ENCODE measurements at places on chromosomes 3 and 15.

DNA sequence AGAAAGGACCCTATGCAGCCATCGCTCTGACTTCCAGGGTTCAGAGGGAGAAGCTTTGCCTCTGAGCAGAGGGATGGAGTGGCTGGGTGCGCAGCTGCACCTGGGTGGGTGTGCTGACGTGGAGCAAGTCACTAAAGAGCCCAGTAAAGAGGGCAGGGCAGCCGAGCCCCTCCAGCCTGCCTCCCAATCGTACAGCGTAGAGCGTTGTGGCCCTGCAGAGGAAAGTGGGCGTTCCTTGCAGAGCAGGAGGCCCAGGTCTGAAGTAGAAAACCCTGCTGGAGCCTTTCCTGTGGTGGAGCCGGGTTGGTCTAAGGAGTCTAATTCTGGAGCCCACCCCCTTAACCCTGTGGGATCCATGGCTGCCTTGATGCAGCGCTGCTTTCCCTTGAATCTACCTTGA, 61.0 kb downstream of the ABTB1 start:
- no peak for DNase-seq

- DNase-seq: no peak
Observed at GRCh38 chr3:108134555-108134880, 43.7 kb upstream of the CD47 start.

- no peak for DNase-seq
Observed at GRCh38 chr3:54122324-54123002, at the start of gene CACNA2D3. TSS of gene CACNA2D3 (plus strand) at chr3:54122552.

GRCh38 chr3:72887705-72888545, at the start of gene GXYLT2:
TSS of gene GXYLT2 (plus strand) at chr3:72888046. CDS start at chr3:72888234, 188 bp downstream.
- DNase-seq: no peak

- peak; percentile 27 for DNase-seq
Observed at GRCh38 chr3:10248984-10249748, 907 bp downstream of the TATDN2 start.

DNA sequence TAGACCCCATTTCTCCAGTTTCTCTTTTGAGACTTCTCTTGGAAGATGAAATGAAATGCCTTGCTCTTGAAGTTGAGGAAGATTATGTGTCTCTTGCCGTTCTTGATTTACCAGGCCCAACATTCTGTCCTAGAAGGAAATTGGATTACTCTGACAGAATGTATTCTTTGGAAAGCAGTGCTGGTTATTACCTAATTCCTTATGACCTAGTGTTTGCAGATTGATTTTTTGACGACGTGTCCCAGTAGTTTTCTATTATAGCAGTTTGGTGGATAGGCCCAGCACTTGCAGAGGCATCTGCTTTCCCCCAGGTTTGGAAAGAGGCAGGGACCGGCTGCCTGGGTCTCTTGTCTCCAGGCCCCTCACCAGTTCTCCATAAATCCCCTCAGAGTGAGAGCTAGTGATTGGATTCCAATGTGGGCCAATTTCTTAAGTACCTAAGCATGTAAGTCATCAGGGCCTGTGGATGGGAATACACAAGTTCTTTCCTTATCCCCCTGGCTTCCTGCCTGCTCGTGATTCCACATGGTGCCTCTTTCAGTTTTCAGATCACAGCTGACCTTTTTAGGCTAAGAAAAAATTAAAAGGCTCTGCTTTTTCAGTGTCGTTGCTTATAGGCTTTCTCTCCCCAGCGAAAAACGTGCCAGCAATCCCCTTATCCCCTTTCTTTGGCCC, 50.2 kb downstream of the EPHB3 start:
- no peak for DNase-seq

GRCh38 chr3:126205717-126206655, 25.6 kb upstream of the ALDH1L1 start:
- no peak for DNase-seq

DNA sequence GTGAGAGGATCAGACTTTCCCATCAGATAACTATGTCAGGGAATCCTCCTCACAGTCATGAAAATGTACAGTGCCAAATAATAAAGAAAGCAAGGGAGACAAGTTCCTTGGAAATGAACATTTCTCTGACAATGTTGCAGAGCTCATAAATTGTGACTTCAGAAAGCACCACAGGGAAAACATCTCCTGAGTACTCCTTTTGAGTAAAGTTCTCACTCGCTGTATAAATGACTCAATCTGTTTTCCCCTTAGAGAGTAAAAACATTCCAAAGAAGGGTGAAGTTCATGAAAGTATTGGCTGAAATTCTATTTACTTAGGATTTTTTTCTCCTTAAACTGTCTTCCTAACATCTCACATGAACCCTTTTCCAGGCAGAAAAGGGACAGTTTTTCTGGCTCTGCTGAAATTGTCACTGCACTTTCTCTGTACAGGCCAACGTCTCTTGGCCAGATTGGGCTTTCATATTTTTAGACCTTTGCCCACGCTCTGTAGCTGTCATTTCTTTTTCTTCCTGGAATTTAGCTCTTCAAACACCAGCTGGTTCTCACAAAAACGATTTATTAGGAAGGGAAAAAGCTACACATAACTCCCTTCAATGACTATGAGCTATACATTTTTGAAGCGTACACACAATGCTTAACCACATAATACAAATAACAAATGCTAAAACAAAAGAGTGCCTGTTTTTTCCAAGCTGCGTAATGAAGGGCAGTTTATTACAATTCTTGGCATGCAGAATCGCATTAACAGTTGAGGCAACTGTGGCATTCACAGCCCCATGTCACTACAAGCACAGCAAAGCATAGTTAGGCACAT, 216.1 kb downstream of the ATP8B4 start:
- DNase-seq: no peak

DNA sequence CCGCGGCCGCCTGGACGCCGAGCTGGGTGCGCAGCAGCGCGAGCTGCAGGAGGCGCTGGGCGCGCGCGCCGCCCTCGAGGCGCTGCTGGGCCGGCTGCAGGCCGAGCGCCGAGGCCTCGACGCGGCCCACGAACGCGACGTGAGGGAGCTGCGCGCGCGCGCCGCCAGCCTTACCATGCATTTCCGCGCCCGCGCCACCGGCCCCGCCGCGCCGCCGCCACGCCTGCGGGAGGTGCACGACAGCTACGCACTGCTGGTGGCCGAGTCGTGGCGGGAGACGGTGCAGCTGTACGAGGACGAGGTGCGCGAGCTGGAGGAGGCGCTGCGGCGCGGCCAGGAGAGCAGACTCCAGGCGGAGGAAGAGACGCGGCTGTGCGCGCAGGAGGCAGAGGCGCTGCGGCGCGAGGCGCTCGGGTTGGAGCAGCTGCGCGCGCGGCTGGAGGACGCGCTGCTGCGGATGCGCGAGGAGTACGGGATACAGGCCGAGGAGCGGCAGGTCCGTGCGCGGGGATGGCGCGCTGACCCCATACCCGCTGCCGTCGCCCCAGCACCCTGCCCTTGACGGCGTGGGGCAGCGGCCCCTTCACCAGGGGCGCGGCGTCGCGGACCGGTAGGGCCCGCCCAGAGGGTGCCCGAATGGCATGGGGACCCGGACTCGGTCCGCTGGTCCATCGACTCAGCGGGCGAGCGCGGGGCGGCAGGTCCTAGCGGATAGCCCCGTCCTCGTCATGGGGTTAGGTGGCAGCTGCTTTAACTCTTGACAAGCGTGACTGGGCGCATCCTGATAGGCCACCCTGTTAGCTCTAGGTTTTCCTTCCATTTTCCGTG, 848 bp downstream of the SYNM start:
- no peak for DNase-seq

DNA sequence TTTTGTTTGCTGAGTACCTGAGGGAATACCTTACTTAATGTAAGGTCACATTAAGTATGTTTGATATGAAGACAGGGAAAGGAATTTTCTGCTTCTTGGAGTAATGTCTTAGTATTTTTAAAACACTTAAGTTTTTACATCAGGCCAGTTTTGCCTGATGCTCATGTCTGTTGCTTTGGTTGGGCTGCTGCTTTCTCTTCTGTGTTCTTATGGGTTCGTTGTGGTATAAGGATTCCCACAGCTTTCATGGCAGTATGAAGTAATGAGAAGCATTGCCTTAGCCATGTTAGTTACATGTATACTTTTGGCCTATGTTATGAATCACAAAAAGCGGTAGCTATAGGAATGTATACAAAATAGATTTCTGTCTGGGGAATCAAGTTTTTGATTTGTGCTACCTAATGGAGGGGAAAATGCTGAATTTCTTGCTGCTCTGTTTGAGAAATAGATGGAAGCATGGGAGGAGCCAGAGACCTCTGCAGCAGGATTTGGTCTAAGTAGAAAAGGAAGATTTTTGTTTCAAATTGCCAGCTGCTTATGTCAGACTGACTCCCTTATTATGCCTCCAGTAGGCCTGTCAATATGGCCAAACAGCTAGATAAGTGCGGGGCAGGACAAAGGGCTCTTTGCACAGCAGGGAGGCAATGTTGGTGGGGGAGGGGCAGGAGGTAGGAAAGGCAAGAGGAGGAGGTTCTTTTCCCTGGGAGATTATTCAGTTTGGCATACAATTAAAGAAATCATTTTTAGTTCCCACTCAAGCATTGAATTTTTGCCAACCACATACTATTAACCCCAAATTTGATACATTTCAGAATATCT, 5.2 kb downstream of the SETD5 start:
- no peak for DNase-seq

DNA sequence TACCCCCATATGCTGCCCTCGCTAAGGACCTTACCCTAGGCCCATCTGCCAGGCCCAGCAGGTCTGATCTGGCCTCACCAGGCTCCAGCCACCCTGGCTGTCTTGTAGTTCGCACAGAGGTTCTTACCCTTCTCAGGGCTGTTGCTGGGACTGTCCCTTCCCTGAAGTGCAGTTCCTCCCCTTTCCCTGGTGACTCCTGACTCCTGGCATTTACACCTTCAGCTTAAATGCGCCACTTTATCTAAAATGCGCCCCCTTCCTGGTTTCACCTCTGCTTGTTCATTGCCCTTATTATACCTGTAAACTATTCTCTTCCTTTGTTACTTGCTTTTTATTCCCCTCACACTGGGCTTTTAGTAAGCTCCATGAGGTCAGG, 835 bp upstream of the TTLL3 start:
- DNase-seq: no peak

DNA sequence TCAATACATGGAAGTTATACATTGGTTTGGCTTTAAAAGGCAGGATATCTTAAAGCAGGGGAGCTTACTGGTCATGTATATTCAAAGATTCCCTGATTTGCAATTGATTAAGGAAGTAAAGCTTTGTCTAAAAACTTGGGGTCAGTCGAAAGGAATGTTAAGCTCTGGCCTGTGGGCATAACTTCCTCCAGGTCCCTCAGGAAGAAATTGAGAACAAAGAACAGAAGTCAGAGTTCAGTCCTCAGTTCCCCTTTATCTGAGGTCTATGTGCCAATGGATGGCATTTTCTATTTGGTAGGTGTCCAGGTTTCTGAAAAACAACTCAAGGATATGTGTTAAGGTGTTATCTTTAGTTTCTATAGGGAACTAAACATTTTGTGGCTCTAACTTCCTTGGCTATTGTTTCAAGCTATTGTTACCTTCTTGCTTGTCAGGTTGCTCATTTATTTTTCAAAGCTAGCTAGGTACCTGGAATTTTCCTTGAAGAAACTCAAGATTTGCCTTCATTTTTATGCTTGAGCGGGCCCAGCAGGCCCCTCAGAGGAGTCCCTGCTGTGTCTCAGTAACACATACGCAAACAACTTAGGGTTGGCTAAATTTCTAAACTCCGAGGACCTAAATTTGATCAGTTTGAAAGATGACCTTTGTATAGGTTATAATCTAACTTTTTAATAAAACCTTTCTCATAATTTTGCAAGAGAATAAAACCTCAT, 135.0 kb upstream of the UBE2E2 start:
- DNase-seq: no peak

GRCh38 chr15:29451201-29451781, 181.7 kb upstream of the NSMCE3 start:
- no peak for DNase-seq

DNA sequence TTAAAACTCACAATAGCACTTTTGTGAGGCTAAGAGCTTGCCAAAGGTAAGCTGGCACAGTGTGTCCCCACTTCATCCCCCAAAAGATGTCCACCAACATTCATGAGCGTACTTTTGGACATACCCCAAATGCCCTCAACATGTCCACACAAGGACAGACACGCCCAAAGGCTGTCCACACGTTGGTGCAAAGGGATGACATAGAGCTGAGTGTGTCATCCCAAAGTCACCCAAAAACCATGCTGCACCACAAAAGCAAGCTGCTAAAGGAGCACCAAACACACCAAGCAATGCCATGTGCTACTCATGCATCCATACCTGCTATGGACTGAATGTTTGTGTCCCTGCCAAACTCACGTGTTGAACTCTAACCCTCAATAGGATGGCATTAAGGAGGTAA, 57.9 kb downstream of the KLF13 start:
- DNase-seq: no peak

- no peak for DNase-seq
Observed at GRCh38 chr3:5251196-5251583, 63.7 kb downstream of the EDEM1 start.

- DNase-seq: no peak
Observed at GRCh38 chr15:29043736-29044502, 158.1 kb downstream of the APBA2 start.

DNA sequence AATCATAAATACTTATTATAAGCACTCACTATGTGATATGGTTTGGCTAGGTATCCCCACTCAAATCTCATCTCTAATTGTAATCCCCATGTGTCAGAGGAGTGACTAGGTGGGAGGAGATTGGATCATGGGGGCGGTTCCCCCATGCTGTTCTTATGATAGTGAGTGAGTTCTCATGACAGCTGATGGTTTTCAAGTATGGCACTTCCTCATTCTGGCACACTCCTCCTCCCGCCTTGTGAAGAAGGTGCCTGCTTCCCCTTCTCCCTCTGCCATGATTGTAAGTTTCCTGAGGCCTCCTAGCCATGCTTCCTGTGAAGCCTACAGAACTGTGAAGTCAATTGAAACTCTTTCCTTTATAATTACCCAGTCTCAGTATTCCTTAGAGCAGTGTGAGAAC, 53.3 kb upstream of the CHMP2B start:
- DNase-seq: no peak

GRCh38 chr3:176687754-176688153, 509.5 kb downstream of the TBL1XR1 start:
- DNase-seq: no peak

GRCh38 chr3:19960696-19961095, 13.8 kb downstream of the RAB5A start:
- DNase-seq: no peak

DNA sequence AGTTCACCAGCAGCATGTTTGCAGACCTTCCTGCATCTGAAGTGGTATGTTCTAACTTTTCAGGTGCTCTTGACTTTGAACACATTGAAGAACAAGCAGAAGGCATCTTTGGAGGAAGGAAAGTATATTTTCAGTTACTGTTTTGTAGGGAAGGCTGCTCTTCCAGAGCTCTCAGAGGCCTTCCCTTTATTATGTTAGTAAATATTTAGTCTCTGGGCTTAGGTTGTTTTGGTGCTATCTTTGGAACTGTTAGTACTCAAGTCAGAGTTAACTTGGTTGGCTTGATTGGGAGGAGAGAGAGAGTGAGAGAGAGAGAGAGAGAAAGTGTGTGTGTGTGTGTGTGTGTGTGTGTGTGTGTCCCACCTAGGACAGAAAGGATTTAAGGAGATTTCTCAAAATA, 188.2 kb downstream of the ITPR1 start:
- DNase-seq: no peak

All from stimulated activated CD4-positive, alpha-beta T cell treated with anti-CD3 and anti-CD28 coated beads, TNF-alpha, amount 100 ng/mL, for 4 hours (primary cell).